ENCODE measurements at places on chromosomes 3 and 15. TPM values are rescaled to one million over a fixed set of nuclear protein-coding genes. Genes with fewer than 3 reads are reported as not detected.

GRCh38 chr15:90810354-90810753, 58.0 kb upstream of the FURIN start:
- DNase-seq = no peak

- no peak for DNase-seq
Measured at GRCh38 chr3:11362600-11362999, 90.4 kb downstream of the ATG7 start.

- DNase-seq = no peak
Measured at GRCh38 chr3:152402695-152403451, 134.1 kb downstream of the MBNL1 start.

GRCh38 chr3:165895919-165896318, 58.7 kb upstream of the BCHE start:
- DNase-seq = peak; percentile 19

DNA sequence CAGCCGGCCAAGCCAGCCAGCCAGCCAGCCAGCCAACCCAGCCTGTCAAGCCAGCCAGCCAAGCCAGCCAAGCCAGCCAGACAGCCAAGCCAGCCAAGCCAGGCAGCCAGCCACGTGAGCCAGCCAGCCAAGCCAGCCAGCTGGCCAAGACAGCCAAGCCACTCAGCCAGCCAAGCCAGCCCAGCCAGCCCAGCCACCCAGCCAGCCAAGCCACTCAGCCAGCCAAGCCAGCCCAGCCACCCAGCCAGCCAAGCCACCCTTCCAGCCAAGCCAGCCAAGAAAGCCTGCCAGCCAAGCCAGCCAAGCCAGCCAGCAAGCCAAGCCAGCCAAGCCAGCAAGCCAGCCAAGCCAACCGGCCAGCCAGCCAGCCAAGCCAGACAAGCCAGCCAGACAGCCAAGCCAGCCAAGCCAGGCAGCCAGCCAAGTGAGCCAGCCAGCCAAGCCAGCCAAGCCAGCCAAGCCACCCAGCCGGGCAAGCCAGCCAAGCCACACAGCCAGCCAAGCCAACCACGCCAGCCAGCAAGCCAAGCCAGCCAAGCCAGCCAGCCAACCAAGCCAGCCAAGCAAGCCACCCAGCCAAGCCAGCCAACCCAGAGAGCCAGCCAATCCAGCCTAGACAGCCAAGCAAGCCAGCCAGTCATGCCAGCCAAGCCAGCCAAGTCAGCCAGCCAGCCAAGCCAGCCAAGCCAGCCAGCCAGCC, 199.5 kb downstream of the GOLGA6L6 start:
- DNase-seq = no peak

- peak; percentile 5 for DNase-seq
Measured at GRCh38 chr3:105444725-105445124, 78.0 kb downstream of the ALCAM start.

- no peak for DNase-seq
Measured at GRCh38 chr15:51390241-51390965, 48.9 kb downstream of the GLDN start.

DNA sequence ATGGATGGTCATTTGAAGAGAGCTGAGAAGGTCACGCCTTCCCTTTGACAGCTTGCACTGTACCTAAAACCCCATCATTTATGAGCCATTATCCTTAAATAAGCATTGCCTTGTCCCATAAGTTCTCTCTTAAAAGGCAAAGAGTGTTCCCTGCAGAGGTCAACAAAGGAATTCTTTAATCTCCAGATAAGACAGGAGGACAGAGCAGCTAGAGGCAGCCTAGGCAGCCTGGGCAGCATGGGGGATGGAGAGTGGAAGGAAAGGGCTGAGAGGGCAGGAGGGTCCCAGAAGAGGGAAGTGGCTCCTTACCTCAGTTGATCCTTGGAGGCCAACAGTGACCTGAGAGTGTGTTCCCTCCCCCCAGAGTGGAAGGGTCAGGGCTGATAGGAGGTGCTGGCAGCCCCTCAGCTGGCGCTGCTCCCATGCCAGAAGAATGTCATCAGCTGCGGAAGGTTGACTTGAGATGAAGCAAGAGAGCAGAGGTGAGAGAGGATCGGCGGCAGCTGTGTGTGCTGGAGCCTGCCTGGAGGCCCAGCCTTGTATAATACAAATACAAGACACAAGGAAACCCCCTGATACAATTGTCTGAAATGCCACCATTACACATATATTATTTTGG, 12.8 kb downstream of the KBTBD13 start:
- no peak for DNase-seq

DNA sequence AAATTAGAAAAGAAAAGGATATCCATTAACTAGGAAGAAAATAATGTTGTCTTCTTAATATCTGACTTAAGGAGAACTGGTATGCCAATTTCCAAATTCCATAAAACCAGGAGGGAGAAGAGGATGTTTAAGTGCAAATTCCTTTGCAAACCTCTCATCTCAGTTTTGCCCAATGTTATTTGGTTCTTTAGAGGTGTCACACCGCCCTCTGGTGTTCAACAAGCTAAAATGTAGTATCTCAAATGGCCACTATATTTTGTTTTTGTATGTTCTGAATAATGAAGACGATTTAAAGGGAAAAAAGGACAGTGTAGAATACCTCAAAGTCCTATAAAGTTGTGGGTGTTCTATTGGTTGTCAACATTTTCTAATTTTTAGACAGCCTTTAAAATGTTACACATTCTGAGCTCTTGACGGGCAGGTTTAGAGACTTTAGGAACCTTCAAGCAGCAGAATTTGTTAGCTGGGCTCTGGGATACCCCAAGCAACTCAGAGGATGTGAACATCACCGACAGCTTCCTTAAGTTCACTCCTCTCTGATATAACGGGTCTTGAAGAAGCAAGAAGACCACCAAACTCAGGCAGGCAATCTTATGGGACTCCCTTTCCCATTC, 458.3 kb downstream of the MFSD1 start:
- peak; percentile 54 for DNase-seq

- DNase-seq = no peak
Measured at GRCh38 chr15:73069109-73069508, 16.8 kb downstream of the NEO1 start.

GRCh38 chr3:171248426-171249111, 211.6 kb downstream of the TNIK start:
- DNase-seq = no peak

DNA sequence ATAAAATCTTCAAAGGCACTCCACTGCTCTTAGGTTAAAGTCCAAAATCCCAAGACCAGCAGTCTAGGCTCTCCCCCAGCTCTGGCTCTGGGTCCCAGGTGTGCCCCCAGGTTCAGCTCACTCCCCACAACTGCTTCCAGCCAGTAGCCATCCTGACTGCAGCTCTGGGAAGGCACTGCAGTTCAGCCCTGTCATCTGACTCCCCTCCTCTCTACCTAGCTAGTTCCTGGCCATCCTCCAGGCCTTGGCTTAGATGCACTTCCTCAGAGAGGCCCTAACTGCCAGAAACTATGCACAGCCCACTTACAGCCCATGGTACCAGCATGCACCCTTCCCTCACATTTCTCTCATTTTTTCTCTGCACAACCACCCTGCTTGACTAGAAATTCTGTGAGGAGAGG, 25.5 kb downstream of the TBC1D2B start:
- no peak for DNase-seq

DNA sequence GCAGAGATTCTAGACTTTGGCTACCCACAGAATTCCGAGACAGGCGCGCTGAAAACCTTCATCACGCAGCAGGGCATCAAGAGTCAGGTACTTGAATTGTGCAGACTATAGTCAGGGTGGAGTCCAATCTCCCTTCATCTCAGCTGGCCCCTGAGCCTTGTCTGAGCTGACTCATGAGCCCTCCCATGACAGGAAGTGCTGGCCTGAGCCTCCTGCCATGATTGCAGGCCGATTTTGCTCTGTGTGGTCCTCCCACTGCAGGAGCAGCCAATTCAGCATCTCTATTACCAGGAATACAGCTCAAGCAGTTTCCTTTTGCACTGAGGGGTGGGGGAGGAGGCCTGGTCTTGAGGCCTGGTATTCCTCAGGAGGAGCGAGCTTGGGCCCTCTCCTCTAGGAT, 5.5 kb downstream of the AP2M1 start:
- peak; percentile 87 for DNase-seq

DNA sequence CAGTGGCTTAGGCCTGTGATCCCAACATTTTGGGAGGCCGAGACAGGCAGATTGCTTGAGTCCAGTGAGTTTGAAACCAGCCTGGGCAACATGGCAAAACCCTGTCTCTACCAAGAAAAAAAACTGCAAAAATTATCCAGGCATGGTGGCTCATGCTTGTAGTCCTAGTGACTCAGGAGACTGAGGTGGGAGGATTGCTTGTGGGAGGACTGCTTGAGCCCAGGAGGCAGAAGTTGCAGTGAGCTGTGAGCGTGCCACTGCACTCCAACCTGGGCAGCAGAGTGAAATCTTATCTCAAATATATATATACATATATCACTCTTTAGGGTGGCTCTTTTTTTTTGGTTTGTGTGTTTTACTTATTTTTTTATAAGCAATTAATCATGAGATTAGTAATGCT, 83.7 kb upstream of the WDR72 start:
- DNase-seq = no peak

GRCh38 chr3:169864270-169864669, 5.5 kb downstream of the LRRC31 start:
- no peak for DNase-seq

GRCh38 chr3:158804441-158804840, 2.6 kb downstream of the MFSD1 start:
- no peak for DNase-seq

- DNase-seq = no peak
Measured at GRCh38 chr3:65632414-65632813, 406.3 kb downstream of the MAGI1 start.

DNA sequence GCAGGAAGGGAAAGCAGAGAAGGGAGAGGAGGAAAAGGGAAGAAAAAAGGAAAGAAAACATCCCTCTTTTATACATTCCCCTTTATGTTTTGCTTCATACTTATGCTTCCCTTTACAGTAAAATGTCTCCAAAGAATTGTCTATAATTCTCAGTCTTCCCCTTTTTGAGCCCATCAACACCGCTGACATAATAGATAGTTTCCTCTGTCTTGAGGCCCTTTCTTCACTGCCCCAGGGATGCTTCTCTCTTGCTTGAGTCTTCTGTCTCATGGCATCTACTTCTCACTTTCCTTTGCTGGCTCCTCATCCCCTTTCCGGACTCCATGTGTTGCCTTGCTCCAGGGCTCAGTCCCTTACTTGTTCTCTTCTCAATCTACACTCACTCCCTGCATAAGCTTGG, 99.7 kb upstream of the DAZL start:
- no peak for DNase-seq

DNA sequence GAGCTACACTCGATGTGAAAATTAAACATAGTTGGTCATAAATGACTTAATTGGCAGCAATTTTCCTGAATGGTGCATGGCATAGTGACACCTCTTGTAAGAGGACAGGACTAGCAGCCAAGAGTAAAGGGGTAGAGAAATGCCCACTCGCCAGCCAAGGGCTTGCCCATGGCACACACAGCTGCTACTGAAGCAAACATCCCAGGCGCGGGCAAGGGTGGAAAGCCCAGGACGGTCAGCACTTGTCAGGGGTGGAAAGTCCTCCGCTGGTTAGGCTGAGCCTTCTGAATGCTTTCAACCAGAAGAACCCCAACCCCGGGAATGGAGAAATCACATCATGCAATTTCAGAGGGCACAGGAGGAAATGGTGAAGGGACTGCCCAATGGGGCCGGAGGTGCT, 31.6 kb downstream of the BDH1 start:
- DNase-seq = no peak

GRCh38 chr3:126313580-126314304, 43.5 kb downstream of the KLF15 start:
- no peak for DNase-seq

DNA sequence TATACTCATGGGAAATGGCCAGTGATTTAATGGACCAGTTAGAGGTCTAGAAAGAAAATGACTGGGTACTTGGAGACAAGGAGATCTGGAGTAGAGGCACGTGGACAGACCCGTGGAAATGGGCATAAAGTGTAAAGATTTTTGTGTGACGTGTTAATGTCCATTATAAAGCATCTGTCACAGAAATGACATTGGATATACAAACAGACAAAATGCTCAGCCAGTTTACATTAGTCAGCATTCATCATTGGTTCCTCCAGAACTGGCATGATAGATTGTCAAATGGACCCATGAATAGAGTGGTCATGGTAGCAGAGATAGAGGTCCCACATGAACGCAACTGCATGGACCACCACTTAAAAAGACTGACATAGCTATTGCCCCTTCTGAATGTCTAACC, 144.1 kb upstream of the GALNT15 start:
- no peak for DNase-seq

GRCh38 chr15:58597943-58598828, 151.3 kb downstream of the ADAM10 start:
- DNase-seq = no peak

DNA sequence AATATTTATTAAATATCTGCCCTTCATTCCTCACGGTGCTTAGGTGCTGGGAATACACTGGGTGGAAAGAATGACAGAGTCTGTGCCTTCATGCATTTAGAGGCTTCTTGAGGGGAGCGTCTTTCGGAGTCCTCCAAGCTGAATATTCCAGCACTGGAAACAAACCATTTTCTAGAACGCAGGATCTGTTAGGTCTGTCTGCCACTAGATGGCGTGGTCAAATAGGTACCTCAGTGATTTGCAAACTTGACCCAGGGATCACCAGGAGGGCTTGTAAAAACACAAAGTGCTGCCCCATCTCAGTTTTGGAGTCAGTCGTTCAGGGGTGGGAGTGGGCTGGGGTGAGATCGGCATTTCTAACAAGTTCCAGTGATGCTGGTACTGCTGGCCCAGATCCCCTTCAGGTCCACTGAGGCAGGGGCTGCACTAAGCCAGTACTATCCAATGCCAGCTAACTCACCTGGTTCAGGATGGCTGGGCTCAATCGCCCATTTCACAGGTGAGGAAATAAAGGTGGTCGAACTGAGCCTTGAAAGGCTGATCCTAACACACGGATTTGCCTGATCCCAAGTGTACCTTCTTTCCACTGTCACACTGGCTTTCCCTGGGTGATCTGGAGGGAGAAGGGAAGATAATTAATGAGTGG, 14.8 kb downstream of the ARNT2 start:
- peak; percentile 59 for DNase-seq

DNA sequence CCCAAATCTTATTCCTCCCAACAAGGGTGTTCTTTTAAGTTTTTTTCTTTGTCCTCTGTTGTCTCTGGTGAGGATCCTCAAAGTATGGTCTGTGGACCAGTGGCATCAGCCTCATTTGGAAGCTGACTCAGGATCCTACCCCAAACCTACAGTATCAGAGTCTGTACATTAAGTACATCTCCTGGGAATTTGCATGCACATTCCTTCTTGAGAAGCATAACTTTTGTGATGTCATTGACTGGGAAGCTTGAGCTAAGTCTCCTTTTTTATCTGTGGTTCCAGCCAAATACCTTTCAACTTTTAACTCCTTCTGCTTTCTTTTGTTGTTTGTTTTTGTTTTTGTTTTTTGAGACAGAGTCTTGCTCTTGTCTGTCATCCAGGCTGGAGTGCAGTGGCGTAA, 40.5 kb downstream of the ARMC8 start:
- DNase-seq = no peak

SMCO1 gene
- total RNA-seq = not detected

ARGFX gene
- not detected for total RNA-seq

C3orf85 gene
- total RNA-seq = not detected

CHRM5 gene
- 0.02 TPM for total RNA-seq

SLC28A1 gene
- total RNA-seq = not detected

CPN2 gene
- not detected for total RNA-seq

BMF gene
- total RNA-seq = 0.83 TPM

SLC25A38 gene
- total RNA-seq = 30.3 TPM

TRNT1 gene
- 30.3 TPM for total RNA-seq

MOBP gene
- not detected for total RNA-seq

TMOD3 gene
- total RNA-seq = 46.5 TPM

Measured in A172 (cell line).